Right atrium auricular region (tissue), 2 donors: ENCODE measurements at places on chromosomes 3 and 15. TPM values are rescaled to one million over a fixed set of nuclear protein-coding genes. Genes with fewer than 3 reads are reported as not detected.
A peak's percentile ranks its signal among the peaks of the same experiment; 100 is the strongest.

DNA sequence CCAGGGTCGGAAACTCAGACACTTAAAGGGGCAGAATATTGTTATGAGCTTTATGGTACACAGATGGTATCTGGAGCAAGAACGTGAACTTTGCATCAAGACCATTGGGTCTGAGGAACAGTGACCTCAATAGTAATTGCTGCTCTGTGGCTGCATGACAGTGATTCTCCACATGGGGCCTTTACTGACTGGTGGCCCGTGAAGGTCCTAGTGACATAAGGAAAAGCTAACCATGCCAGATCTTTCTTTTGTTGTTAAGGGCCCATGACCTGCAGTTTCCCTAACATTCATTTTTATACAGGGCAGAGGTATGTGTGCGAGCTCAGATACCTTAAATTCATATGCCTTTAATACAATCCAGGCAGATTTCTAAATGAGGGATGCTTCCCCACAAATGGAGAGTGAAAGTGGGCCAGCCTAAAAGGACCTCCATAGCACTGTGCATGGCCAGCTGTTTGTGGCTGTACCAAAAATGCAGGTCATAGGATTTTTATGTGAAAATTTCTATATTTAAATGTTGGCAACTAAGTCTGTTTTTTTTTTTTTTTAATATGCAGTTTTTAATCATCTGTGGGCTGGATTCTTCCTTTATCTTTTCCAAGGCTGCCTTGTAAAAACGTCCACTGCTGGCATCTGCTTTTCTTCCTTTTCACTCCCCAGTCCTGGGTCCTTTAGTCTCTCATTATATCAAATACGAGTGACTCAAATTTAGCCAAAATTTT, 188.0 kb upstream of the IL12A start:
- DNase-seq: no peak

GRCh38 chr3:137110392-137110996, 152.7 kb downstream of the IL20RB start:
- no peak for DNase-seq

DNA sequence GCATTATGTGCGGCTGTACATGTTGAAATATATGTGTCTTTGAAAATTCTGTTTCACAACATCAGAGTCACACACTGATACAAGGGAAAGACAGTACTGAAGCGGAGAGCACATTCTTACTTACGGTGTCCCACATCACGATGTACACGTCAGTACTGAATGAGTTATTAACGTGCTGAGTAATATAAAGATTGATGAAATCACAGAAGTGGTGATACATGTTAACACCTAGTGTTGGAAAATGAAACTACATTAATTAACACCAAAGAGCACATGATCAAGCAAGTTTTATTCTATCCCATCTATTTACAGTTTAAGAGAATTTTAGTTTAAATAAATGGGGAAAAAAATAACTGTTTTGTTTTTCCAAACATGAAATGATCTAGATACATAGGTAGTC, 15.6 kb downstream of the EOGT start:
- DNase-seq: no peak

- DNase-seq: no peak
Measured at GRCh38 chr3:99768126-99768525, 49.5 kb upstream of the CMSS1 start.

DNA sequence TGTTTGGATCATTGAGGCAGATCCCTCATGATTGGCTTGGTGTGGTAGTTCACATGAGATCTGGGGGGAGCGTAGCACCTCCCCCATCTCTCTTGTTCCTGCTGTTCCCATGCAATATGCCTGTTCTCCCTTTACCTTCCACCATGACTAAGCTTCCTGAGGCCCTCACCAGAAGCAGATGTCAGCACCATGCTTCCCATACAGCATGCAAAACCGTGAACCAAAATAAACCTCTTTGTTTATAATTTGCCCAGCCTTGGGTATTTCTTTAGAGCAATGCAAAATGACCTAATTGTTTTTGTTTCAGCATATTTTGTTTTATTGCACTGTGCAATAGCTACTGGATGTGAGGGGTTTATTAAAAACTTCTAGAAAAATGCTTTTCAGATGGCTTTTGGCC, 56.6 kb upstream of the CHST2 start:
- DNase-seq: no peak

- DNase-seq: no peak
Measured at GRCh38 chr3:59704292-59704691, 654.5 kb upstream of the CFAP20DC start.

DNA sequence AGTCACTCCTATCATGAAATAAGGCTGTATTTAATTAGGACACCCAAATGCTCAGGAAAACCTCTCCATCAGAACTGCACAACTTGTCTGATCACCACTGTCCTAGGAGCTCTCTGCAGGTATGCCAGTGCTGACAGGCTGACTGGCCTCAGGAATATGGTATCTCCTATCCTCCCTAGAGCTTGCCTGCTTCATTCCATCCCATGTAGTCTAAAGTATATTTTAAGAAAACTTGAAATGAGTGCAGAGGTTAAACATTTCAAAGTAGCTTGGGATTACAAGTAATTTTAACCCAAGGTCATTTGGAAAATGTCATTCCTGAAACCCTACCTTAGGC, 23.7 kb downstream of the FILIP1L start:
- DNase-seq: no peak

GRCh38 chr3:10942690-10943205, 49.8 kb upstream of the SLC6A1 start:
- no peak for DNase-seq

DNA sequence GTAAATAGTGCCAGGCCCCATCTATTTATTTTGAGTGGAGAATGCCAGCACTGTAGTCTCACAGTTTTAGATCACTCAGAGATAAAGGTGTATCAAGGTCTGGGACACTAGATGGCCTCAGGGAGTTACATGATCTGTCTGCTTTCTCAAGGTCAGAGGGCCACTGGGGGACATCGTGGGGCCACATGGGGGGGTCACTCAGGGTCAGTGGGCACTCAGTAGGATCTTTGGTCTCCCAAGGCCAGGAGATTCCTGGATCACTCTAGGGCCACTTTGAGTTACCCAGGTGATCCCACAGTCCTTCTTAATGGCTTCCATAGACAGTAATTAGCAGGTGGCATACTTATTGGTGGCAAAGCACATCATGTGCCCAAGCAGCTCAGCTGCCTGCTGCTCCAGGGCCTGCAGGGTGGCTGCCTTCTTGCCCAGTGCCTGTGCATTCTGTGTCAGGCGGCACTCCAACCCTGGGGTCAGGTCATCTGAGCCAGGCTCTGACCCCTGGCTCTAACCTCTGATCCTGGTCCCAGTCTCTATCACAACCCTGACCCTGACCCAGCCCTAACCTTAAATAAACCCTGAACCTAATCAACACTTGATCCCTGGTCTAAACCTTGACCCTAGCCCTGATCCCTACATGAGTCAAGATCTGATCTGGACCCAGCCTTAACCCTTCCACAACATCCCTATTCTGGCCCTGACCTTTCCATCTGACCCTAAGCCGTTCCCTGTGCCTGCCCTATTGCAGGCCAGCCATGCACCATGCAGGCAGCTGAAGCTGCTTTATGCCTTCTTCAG, 1.8 kb upstream of the LAMB2 start:
- no peak for DNase-seq

DNA sequence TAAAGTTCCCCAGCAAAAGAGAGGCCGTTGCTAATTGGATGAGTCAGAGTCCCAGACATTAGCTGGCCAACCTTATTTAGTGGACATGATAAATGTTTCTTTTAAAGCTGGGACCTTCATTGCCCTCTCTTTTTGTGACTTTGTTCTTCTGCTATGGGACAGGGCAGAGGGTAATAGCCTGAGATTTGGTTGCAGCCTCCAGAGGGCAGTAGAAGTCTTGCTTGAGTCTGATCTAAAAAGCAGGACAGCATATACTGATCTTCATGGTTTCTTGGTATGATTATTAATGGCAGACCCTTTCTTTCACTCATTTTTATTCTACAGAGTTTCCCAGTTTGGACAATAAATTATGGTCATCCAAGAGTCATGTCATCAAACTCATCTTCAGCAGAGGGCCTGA, 25.1 kb upstream of the ZKSCAN7 start:
- DNase-seq: no peak

GRCh38 chr3:19947549-19948225, 790 bp downstream of the RAB5A start:
- DNase-seq: peak; percentile 66

DNA sequence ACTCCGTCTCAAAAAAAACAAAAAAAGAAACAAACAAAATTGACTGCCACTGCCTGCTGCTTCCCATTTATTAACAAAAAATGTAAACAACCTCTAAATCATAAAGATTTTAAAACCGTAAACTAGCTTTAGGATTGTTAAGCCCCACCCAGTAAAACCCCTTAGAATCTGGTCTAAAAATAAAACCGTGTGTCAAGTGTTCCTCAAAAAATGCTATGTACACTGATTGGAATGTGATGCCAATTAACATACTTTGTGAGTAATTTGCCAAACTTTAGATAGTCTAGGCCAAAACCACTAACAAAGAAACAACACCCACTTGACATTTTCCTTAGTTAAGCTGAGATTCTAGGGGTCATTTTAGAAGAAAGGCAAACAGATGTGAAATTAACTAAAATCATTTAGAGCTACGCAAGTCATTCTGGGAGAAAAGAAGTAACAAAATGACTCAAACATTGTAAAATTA, 5.3 kb downstream of the RAF1 start:
- DNase-seq: no peak

LSAMP gene
- total RNA-seq: 2.1 TPM

ACKR2 gene
- total RNA-seq: 0.78 TPM

EFCC1 gene
- total RNA-seq: 1.2 TPM

FGF12 gene
- 218 TPM for total RNA-seq

MEX3B gene
- 1.9 TPM for total RNA-seq
